ENCODE measurements at places on chromosomes 11 and 22. TPM values are rescaled to one million over a fixed set of nuclear protein-coding genes. Genes with fewer than 3 reads are reported as not detected.
A peak's percentile ranks its signal among the peaks of the same experiment; 100 is the strongest.

DNA sequence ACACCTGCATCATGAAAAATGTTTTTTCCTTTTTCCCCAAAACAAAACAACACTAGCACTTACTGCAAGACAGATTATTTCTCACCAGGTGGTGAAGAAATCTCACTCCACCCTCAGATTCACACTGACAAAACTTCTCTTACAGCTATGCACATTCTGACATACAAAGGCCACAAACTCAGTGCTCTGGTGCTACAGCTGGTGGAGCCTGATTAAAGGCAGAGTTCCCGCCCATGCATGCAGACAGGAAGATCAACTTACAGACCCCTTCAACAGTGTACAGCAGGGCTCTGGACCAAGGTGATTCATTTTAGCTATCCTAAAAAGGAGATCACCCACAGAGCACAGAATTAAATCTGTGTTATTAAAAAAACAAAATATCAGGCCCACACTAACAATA is 112.6 kb downstream of the CADM1 start:
- H3K4me1 ChIP-seq, result no peaks in the 10 kb centered on the region
- no peak overlapping the region for H3K27ac ChIP-seq
- DNase-seq, result no peak
- H3K27me3 ChIP-seq, result peaks cover 4% of the 10 kb centered on the region
- no peak overlapping the region for H3K4me3 ChIP-seq

GRCh38 chr11:132719684-132720083 is 812.6 kb downstream of the OPCML start:
- H3K27me3 ChIP-seq, result peaks cover 5% of the 10 kb centered on the region
- H3K36me3 ChIP-seq, result no peaks in the 10 kb centered on the region
- no peak overlapping the region for H3K4me3 ChIP-seq
- peaks cover 17% of the 10 kb centered on the region for H3K4me1 ChIP-seq
- no peak overlapping the region for H3K27ac ChIP-seq

- DNase-seq, result no peak
- H3K4me1 ChIP-seq, result no peaks in the 10 kb centered on the region
- no peak overlapping the region for H3K27ac ChIP-seq
- H3K27me3 ChIP-seq, result peaks cover 6% of the 10 kb centered on the region
These were observed 10.7 kb upstream of the POGLUT3 start for GRCh38 chr11:108508653-108509593.

DNA sequence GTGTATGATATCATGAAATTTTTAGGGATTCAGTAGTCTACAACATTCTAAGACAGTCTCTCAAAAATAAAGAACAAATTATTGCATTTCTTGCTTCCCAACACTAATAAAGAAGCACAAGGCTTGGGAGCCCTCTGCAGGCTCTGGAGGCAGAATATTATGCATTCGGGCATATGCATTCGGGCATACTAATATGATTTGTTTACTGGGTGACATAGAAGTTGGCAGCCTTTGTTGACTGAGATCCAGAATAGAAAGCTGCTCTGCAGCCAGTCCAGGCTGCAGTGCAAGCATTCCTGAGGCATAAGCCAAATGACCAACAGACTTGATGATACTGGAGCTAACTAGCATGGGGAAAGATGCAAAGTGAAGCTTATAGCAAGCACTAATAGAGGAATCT is 945.5 kb downstream of the OPCML start:
- H3K27ac ChIP-seq, result no peak overlapping the region
- no peaks in the 10 kb centered on the region for H3K36me3 ChIP-seq
- no peak overlapping the region for H3K4me3 ChIP-seq
- H3K27me3 ChIP-seq, result no peaks in the 10 kb centered on the region

DNA sequence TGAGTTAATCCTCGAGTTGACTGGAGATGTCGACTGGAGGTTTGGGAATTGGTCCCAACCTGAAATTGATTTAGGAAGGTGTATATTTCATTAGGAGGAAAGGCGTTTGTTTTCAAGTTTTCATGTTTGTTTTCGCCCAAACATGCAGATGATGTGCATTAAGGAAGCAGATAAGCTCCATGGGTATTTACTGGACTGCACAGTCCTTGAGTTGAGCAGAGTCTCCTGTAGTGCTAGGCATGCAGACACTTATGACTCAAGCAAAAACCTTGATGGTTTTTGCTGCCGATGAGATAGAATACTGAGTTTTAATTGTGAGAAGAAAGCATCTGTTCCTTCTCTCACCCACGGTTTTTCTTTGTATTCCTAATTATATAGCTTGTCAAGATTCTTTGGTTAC is 27.9 kb downstream of the CABIN1 start:
- H3K27ac ChIP-seq, result no peak overlapping the region
- no peak for DNase-seq
- peaks cover 39% of the 10 kb centered on the region for H3K36me3 ChIP-seq
- H3K4me3 ChIP-seq, result no peak overlapping the region

DNA sequence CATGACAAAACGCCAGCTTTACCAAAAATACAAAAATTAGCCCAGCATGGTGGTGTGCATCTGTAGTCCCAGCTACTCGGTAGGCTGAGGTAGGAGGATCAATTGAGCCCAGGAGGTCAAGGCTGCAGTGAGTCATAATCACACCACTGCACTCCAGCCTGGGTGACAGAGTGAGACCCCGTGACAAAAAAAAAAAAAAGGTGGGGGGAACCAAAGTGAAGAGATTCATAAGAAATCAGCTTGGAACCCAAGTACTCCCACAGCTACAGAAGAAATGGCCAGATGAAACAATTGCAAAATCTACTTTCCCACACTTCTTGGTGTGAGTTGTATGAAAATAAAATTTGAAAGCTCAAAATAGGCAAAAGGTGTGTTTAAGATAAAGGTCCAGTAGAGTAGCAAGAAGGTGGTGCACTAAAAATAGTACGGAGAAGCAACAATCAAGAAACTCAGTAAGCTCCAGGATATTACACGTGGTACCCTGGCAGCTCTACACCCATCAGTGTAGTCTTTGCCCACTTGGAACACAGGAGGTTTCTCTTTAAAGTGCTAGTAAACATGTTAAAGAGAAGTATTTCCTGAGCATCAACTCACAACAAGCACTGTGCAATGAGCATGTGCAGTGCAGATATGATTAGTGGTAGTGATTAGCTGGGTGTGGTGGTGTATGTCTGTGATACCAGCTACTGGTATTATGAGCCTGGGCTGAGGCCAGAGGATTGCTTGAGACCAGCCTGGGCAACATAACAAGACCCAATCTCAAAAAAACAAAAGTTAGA is 5.3 kb downstream of the HARBI1 start:
- no peaks in the 10 kb centered on the region for H3K27me3 ChIP-seq
- H3K36me3 ChIP-seq, result no peaks in the 10 kb centered on the region
- no peak overlapping the region for H3K27ac ChIP-seq
- no peak overlapping the region for H3K4me3 ChIP-seq

GRCh38 chr11:67351275-67352005 is 1.9 kb downstream of the POLD4 start:
- H3K27me3 ChIP-seq, result no peaks in the 10 kb centered on the region
- no peaks in the 10 kb centered on the region for H3K36me3 ChIP-seq
- peaks cover 31% of the 10 kb centered on the region for H3K4me1 ChIP-seq
- H3K4me3 ChIP-seq, result peak overlapping the region; percentile 57
- peak; percentile 45 for DNase-seq

- peak overlapping the region; percentile 23 for H3K27ac ChIP-seq
- H3K27me3 ChIP-seq, result peaks cover 49% of the 10 kb centered on the region
- no peaks in the 10 kb centered on the region for H3K36me3 ChIP-seq
- peaks cover 29% of the 10 kb centered on the region for H3K4me1 ChIP-seq
These were observed 15.3 kb downstream of the RTN4RL2 start for GRCh38 chr11:57475671-57476046.

DNA sequence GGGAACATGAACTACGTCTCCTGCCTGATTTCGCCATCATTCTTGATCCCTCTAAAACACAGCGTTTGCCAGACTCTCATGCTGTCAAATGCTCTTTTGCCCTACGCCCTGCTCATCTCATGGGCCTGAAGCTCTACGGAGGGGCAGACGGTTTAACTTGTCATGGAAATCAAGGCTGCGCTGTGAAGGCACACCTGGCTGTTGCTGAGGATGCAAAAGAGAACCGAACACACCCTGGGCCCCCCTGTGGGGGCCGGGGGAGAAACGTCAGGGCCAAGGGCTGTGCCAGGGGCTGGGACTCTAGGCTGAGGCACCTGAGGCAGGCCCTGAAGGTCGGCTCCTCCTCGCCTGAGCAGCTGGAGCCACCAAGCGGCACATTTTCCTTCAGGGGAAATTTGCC is 957.2 kb downstream of the BRD1 start:
- peaks cover 2% of the 10 kb centered on the region for H3K27me3 ChIP-seq
- H3K4me1 ChIP-seq, result no peaks in the 10 kb centered on the region
- no peak for DNase-seq
- no peak overlapping the region for H3K27ac ChIP-seq

- H3K36me3 ChIP-seq, result no peaks in the 10 kb centered on the region
- H3K4me3 ChIP-seq, result no peak overlapping the region
- H3K27ac ChIP-seq, result no peak overlapping the region
- DNase-seq, result no peak
- peaks cover 69% of the 10 kb centered on the region for H3K27me3 ChIP-seq
- H3K4me1 ChIP-seq, result peaks cover 5% of the 10 kb centered on the region
These were observed 24.3 kb downstream of the LMO2 start for GRCh38 chr11:33867561-33867960.

DNA sequence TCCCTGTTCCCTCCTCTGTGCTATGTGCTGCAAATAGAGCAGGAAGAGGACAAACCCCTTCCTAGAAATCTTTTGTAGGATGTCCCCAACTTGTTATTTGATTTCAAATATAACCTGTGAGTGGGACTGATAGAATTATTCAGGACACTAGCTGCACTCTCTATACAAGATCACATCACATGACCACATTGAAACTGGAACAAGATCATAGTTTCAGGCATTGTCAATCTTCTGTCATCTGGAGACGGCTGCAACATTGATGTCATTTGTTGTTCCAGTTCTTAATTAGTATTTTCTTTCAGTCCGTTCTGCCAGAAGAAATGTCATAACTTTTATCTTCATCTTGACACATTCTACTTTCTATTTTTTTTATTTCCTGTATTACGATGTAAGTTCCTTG is 89.3 kb downstream of the GRIA4 start:
- no peaks in the 10 kb centered on the region for H3K4me1 ChIP-seq
- no peak overlapping the region for H3K4me3 ChIP-seq
- no peaks in the 10 kb centered on the region for H3K36me3 ChIP-seq
- peaks cover 2% of the 10 kb centered on the region for H3K27me3 ChIP-seq

GRCh38 chr11:115724666-115725065 is 220.5 kb upstream of the CADM1 start:
- no peaks in the 10 kb centered on the region for H3K36me3 ChIP-seq
- H3K4me1 ChIP-seq, result no peaks in the 10 kb centered on the region
- no peaks in the 10 kb centered on the region for H3K27me3 ChIP-seq
- H3K4me3 ChIP-seq, result no peak overlapping the region
- H3K27ac ChIP-seq, result no peak overlapping the region

- H3K4me1 ChIP-seq, result peaks cover 64% of the 10 kb centered on the region
- H3K27me3 ChIP-seq, result no peaks in the 10 kb centered on the region
- DNase-seq, result peak; percentile 53
- H3K4me3 ChIP-seq, result peak within 1 kb of the TSS; percentile 100
- peaks cover 40% of the 10 kb centered on the region for H3K36me3 ChIP-seq
These were observed at the start of gene LIF for GRCh38 chr22:30245985-30246813. TSS of gene LIF (minus strand) at chr22:30246759. CDS start at chr22:30246695, 64 bp downstream.

DNA sequence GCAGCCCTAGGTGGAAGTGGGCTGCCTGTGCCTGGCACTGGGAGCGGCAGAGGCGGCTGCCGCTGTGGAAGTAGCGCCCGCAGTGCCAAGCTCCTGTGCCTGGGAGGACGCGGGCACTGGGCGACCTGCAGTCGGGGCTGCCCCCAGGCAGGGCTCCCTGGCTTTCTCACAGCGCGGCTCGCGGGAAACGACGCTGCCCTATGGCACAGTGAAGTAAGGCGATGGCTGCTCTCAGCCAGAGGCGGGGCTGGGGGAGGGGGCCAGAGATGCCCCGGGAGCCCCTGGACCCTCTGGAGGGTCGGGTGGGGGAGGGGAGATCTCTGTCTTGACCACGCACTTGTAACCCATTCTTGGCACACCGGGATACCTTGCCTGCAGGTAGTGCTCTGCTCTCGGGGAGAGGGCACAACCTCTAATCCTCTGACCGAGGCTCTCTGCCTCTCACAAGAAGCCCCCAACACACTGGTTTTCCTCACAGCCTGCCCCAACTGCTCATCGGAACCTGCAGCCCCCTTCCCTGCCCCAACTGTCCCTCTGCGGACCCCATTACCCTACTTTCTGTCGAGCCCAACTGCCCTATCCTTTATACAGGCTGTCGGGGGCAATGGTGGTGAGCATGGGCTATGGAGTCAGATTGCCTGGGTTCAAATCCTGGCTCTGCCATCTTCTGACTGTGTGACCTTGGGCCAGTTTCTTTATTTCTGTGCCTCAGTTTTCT is 32.2 kb upstream of the TRIM29 start:
- H3K36me3 ChIP-seq, result no peaks in the 10 kb centered on the region
- peaks cover 8% of the 10 kb centered on the region for H3K4me1 ChIP-seq
- DNase-seq, result no peak
- H3K4me3 ChIP-seq, result no peak overlapping the region

- DNase-seq, result no peak
- no peaks in the 10 kb centered on the region for H3K36me3 ChIP-seq
- H3K27ac ChIP-seq, result no peak overlapping the region
- no peaks in the 10 kb centered on the region for H3K27me3 ChIP-seq
- H3K4me3 ChIP-seq, result no peak overlapping the region
These were observed 95.3 kb downstream of the NTM start for GRCh38 chr11:131465746-131466145.

- no peaks in the 10 kb centered on the region for H3K4me1 ChIP-seq
- peaks cover 18% of the 10 kb centered on the region for H3K27me3 ChIP-seq
- H3K4me3 ChIP-seq, result no peak overlapping the region
- DNase-seq, result no peak
- H3K27ac ChIP-seq, result no peak overlapping the region
These were observed 10.8 kb upstream of the VSIG10L2 start for GRCh38 chr11:125935056-125935455.

Gene MUC5B
- not detected for total RNA-seq

Gene CSKMT
- 69.4 TPM for total RNA-seq

Gene WNT7B
- not detected for total RNA-seq

Gene ZNF215
- 1.8 TPM for total RNA-seq

Gene CST6
- total RNA-seq, result 2.0 TPM

Gene SLC25A22
- total RNA-seq, result 87.6 TPM

Gene TEX12
- total RNA-seq, result 0.24 TPM

Gene OR5D14
- not detected for total RNA-seq

Gene OR51E2
- total RNA-seq, result not detected

Gene SOX6
- not detected for total RNA-seq

Gene F2
- not detected for total RNA-seq

Gene SYCE3
- not detected for total RNA-seq

Gene SLC25A18
- total RNA-seq, result not detected

Gene DEUP1
- total RNA-seq, result not detected

Gene ACAD8
- 26.2 TPM for total RNA-seq
